ENCODE measurements at places on chromosomes 7 and 10. TPM values are rescaled to one million over a fixed set of nuclear protein-coding genes. Genes with fewer than 3 reads are reported as not detected.

GRCh38 chr10:97123765-97124164 is 62.0 kb downstream of the SLIT1 start:
- no peak for DNase-seq

SHOC2 gene
- 33.3 TPM for polyA plus RNA-seq

DNA sequence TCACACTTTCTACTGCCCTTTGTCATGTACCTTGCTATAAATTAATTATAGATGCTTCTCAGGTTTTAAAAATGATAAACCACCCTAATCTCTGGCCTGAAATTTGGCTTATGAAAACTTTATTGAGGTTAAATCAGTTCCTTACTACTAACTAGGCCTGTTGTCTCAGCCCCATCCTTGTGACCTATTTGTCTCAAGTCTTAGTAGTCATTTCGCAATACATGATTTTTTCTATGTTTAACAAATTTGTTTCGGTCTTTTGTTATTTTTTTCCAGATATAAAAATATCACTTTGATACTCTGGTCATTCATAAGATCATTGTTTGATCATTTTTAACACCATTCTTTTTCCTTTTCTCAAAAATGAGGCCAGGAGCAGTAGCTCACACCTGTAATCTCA is 411.6 kb downstream of the GFRA1 start:
- DNase-seq = no peak

DNA sequence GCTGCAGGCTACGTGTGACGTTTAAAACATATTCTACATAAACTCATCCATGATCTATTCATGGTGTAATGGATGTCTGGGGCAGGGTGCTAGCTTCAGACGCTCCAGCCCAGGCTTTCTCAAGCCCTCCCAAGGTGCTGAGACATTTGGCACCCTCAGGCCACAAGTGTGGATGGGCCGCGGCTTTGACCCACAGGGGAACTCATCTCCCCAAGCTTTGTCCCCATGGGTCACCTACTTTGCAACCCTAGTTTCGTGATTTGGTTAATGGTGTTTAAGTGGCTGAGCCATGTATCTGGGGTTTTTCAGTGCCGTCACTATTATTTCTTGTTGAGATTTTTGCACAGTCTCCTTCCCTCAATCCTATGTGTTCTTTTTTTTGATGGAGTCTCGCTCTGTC is 66.0 kb downstream of the GRK5 start:
- DNase-seq = no peak

GRCh38 chr7:100722480-100723212 is 2.4 kb downstream of the EPO start:
- DNase-seq = no peak

- peak; percentile 82 for DNase-seq
Measured at GRCh38 chr7:106216517-106216922, 68.3 kb downstream of the NAMPT start.

OPALIN gene
- polyA plus RNA-seq = not detected

SNCG gene
- 4.6 TPM for polyA plus RNA-seq

DNA sequence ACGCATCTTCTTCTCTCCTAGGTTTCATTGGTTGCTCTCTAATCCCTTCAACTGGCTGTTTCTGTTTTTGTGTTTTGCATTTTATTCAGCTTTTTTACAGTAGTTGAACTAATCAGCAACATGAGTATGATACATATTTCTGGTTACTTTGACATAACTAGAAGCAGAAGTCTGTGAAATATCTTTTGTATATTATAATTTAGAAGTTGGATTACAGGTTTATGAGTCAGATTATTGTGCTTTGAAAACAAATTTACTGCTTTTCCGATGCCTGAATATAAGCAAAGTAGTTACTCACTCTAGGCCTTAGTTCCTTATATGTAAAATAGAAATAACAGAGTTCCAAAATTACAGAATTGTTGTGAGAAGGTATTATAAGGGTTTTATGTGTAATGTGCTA is 96.2 kb upstream of the MEOX2 start:
- no peak for DNase-seq

DNA sequence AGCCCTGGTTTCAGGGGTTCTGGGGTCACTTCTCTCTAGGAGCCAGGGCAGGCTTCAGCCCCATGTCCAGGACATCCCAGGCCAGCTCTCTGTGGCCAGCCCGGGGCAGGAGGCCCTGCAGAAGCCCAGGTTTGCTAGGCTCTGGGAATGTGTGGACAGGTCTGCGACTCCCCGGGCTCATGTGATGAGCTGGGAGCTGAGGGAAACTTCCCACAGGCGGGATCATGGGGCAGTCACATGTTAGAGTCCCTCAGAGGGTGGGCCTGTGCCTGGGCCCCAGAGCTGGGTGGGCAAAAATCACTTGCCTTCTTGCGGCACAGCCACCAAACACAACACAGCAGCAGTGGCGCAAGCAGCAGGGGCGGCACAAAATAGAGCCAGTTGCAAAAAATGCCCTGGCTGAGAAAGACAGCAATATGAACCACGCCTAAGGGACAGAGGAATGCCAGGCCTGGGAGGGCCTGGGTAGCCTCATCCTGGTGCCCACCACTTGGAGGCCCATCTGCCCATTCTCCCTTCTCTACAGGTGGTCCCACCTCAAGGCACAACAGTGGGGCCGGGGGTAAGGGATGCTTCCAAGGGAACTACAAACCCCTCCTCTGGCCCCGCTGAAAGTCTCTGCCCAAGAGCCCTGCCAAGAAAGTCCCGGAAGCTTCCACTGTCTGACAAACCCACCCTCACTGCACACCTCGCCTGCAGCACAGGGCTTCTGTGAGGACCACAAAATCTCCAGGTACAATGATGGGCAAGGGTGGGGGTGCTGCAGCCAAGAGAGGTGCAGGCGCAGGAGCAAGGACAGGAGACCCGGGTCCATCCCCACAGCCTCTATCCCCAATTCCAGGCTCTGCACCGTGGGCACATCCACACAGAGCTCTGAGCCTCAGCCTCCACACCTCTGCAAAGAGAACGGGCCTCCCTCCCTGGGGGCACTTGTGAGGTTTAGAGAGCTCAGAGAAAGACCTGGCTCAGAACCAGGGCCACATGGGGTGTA is 34.6 kb upstream of the ANTXRL start:
- DNase-seq = no peak

NUPR2 gene
- not detected for polyA plus RNA-seq

DNA sequence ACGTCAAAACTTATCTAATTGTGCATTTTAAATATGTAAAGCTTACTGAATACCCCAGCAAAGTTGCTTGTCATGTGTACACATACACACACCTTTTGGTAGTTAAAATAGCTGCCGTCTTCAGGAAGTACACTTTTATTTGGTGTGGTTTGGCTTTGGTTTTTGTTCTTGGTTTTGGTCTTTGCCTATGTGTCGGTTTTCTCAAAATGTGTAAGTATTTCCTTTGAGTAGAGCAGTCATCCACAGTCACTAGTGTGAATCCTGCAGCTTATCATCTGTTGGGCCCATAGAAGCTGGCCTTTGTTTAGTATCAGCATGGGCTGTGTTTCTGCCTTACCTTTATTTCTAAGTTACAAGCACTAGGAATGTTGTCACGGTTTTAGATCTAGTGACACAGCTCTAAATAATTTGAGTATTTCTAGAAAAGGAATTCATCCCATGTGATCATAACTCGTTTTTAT is 35.3 kb downstream of the NET1 start:
- DNase-seq = no peak

- no peak for DNase-seq
Measured at GRCh38 chr7:102262546-102262945, 24.1 kb upstream of the SH2B2 start.

- DNase-seq = no peak
Measured at GRCh38 chr10:58239561-58240169, 28.0 kb downstream of the IPMK start.

DNA sequence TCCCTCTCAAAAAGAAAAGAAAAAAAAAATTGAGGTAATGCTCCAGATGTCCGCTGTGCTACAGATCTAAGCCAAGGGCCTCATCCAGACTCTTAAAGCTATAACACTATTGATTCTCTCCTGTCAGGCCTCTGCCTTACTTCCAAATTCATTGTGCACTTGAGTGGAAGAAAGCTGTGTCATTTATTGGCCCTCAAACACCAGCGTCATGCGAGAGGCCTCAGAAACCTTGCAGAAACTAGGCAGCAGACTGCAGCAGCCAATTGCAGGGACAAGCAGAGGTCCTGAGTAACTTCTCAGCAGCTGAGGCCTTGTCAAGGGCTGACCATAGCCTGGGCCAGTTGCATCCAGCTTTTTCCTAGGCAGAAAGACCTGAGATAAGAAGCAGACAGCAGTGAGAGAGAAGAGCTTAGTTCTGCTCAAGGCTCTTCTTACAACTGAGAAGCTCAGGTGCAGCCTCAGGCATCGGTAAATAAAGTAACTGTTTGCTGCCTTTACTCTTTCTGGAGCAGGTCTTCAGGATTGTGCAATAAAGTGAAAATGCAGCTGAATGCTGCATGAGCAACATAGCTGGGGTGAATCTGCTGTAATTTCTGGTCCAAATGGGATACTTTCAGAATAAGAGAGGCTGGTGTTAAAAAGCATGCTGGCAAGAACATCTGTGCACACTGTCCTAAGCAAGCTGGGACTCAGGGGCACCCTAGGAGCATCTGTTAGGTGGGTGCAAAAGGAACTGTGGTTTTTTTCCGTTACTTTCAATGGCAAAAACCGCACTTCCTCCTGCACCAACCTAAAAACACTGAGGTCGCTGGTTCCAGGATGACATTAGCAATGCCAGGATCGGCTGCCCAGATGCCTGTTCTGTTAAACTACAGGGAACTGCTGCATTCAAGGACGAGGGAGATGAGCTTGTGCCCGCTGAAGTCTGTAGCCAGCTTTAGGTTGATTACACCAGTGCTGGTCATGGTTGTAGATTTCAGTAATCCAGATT is 181.8 kb upstream of the PFKP start:
- no peak for DNase-seq

- no peak for DNase-seq
Measured at GRCh38 chr10:2414039-2414438, 653.3 kb upstream of the PFKP start.

DNA sequence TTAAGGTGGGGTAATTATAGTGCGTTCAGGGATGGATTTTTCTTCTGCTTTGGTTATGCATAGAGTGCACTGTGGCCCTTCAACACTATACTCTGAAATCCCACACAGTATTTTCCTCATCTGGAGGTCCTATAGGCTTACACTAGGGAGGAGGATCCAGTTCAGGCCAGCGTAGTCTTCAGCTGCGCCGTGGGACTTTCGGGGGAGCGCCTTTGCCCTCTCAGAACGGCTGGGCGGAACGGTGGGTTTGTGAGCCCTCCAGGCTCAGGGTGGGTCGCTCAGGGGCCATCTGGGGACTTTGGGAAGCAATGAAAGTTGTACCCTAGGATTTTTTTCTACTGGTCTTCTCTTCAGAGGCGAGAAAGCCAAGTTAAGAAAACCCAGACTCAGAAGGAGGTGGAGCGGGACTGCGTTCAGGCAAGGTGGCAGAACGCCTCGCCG is 652 bp upstream of the VPS26A start:
- peak; percentile 24 for DNase-seq

- no peak for DNase-seq
Measured at GRCh38 chr7:451255-452225, 68.1 kb downstream of the PDGFA start.

DNA sequence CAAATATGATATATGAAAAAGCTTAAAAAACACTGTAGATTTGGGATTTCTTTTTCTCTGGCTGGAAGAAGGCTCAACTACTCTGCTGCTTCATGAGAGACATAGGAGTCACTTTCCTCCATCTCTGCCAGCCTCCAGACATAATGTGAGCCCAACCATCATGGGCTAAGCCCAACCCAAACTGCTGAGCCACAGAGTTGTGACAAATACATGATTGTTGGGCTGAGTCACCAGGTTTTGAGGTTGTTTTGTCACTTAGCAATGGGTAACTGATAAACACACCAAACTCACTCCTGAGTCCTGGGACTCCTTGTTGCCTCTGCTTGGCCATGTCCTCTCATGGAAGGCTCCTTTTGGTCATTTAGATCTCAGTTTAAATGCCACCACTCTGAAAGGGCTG is 381.8 kb upstream of the FZD8 start:
- peak; percentile 26 for DNase-seq

- DNase-seq = no peak
Measured at GRCh38 chr7:132697003-132697402, 120.7 kb upstream of the PLXNA4 start.

GRCh38 chr7:135333200-135333599 is 99.6 kb downstream of the STRA8 start:
- DNase-seq = no peak

DNA sequence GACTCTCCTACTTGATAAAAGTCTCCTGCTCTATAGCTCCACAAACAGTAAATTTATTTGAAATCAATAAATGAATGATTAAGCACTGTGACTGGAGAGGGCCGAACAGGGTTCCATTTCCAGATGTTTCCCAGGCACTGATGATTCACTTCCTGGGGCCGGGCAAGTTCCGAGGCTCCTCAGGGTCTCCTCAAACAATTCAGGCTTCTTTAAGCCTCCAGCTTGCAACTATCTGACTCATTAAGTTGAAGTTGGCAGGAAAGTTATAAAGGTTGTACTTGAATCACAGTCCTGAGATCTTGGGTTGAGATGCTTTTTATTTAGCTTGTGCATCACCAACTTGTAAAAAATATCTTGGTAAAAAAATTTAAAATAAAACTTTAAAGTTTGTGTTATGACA is 612.9 kb downstream of the DNAJB6 start:
- DNase-seq = no peak

- DNase-seq = no peak
Measured at GRCh38 chr10:89792187-89792586, 90.8 kb downstream of the KIF20B start.

- DNase-seq = no peak
Measured at GRCh38 chr7:27516421-27516820, 146.3 kb downstream of the HIBADH start.

DNA sequence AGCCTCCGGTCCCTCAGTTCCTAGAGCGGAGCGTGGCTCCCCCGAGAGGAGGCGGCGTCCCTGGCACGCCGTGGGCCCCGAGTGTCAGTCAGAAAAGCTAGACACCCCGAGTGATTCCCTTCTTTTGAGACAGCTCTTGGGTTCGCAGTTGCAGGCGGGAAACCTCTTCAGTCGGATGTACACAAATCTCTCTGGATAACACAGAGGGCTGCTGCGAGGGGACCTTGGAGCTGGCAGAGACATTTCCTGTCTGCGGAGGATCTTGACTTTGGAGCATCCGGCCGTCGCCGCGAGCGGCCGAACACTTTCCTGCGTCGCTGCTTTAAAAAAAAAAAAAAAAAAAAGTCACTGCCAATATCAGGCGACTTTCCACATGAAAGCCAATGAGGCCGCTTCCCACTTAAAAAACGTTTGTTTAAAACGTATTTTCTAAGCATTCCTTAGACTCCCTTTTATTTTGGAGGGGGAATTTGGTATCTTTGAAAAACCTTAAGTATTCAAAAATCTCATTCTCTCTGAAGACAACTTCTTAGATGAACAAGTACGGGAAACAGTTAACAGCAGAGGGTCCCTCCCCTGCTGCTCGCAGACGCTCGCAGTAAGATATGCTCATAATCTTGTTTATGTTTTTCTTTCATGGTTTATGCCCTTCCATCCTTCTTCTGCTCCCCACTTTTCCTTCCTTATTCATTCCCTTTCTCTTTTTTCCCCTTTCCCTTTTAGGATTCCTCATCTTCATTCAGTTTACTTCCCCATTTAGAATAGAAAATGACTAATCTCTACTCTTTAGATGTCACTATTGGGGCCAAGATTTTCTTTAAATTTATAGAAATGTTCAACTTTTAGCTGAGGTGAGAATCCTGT is 10.0 kb downstream of the HHEX start:
- DNase-seq = no peak

All from AG04450 (cell line).